Suppressor macrophage (primary cell): ENCODE measurements at places on chromosomes 5 and 9.

GRCh38 chr5:20145240-20145639 is 157.2 kb upstream of the CDH18 start:
- DNase-seq = no peak

- no peak for DNase-seq
Observed at GRCh38 chr5:108884736-108885135, 137.0 kb downstream of the FER start.

DNA sequence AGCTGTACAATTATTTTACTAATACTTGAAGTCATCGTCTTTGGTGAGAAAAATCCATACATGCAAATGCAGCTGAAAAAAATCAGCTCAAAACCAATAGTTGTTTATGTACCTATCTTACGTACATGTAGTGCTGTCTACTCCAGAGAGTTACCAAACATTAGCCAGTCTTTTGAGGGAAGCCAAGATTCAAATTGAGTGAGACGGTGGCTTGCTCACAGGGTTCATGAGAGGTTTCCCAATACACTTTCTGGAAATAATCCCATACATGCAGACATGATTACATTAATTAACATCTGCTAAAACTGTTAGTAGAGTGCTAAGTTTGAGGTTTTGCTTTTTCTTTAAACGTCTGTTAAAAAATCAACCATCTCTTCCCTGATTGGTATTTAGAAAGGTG is 2.3 kb downstream of the C9orf72 start:
- peak; percentile 56 for DNase-seq

DNA sequence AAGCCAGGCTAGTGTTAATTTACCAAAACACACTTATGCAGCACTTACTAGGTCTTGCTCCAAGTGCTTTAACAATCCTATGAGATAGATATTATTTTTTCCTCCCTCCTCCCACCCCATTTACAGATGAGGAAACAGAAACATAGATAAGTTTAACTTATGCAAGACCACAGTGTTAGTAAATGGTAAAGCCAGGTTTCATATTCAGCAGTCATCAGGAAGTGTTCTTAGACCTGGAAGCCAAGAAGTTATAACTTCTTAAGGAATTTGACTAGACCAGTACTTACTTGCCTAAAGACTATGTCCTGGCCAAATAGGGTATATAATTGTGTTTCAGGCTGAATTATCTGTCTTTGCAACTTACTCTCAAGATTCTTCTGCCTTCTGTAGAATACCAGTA is 15.9 kb downstream of the ABHD17B start:
- DNase-seq = peak; percentile 26

- no peak for DNase-seq
Observed at GRCh38 chr9:106717686-106718085, 145.3 kb upstream of the ZNF462 start.

GRCh38 chr9:109072821-109073435 is 46.8 kb downstream of the TMEM245 start:
- DNase-seq = no peak

- peak; percentile 95 for DNase-seq
Observed at GRCh38 chr9:35489313-35490154, at the start of gene RUSC2. Gene RUSC2 (plus strand): TSS chr9:35490111. CDS start chr9:35546522, 56,411 bp downstream.

DNA sequence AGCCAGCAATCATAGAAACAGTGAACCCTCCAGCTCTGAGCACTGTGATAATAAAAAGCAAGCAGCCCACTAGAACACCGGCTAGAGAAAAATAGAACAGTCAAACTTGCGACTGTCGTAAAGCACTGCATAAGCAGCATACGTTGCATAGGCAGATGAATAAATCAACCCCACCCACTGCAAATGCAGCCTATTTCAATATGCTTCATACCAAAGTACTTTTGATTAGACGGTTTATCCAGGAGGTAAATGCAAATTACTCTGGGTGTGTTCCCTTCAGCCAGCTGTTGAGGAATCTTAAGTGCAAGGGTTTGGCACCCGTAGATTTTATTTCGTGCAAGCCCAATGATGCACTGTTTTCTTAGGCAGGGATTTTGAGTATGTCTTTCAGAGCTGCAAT is 32.1 kb upstream of the ANKRD18A start:
- no peak for DNase-seq

- no peak for DNase-seq
Observed at GRCh38 chr5:93273176-93273575, 307.8 kb downstream of the NR2F1-AS1 start.

DNA sequence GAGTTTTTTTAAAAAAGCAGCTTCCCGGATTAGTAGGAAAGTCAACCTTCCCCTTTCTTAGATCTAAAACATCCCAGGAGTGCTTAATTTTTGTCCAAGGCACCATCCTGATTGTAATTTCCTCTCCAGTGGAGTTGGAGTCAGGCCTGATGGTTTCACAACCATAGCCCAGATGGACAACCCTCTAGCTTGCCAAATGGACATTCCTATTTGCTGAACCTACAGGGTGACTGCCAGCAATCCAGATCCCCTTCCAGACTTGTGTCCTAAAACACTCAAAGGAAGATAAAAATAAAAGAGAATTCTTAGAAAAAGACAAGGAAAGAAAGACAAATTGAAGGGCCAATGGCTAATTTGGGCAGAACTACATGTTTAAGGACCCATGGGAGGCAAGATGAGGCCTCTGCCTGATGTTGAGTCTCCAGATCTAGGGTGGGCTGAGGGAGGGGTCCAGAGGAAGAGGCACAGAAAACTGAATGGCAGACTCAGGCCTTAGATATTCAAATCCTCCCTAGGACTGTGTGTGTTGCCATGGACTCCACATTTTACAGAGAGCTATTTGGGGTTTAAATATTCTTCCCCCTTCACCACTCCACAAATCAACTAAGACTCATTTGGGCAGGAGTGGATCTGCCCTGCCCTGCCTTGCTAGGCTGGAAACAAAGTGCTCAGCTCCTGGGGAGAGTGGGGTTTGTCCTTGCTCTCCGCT is 38.5 kb upstream of the SLC44A1 start:
- DNase-seq = no peak

DNA sequence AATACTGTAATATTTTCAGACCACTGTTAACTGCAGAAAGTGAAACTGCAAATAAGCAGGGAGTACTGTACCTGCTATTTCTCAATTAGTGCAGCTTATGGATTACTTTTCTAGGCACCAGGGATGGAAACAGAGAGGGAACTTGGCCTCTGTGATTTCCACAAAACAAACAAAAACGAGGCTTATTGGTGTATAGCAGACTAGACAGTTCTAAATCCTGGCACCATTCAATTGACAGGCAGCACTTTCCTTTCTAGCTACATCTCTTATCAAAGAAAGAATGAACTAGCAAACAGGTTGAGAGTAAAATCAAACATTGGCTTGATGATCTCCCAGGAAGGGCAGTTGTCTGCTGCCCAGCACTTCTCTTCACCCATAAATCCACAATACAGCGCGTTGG is 16.0 kb upstream of the IL33 start:
- DNase-seq = no peak

- DNase-seq = no peak
Observed at GRCh38 chr5:123753937-123754891, 242.2 kb downstream of the CSNK1G3 start.

DNA sequence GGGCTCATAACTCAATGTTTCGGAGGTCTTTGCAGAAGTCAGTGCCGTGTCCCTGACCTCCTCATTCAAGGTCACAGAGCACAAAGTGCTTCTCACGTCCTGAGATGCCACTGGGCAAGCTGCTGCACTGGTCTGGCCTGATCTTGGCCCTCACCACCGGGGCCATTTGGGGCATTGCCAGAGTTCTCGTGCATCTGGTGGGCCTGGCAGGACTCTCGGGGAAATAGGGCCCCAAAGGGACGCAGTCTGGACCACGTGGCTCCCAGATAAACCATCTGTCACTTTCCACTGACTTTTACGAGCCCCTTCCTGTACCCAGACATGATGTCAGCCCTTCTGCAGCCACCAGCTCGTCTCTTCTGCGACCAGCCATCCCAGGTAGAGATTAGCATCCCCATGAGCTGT is 54.8 kb downstream of the HRH2 start:
- no peak for DNase-seq

DNA sequence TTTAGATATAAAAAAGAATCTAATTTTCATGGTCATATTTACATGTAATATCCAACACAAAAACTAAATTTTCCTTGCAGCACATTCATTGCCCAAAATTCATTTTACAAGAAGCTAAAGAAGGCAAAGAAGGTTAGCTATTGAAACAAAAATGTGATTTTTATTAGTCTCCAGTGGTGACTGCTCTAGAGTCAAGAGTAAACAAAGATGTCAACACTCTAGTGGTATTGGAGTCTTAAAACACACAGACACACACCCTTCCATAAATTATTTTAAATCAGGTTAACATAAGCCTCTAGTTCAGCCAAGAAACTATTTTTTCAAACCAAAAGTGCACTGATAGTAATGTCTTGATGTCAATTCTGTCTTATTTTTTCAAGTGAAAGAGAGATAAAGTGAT is 329.2 kb downstream of the ZNF608 start:
- no peak for DNase-seq

DNA sequence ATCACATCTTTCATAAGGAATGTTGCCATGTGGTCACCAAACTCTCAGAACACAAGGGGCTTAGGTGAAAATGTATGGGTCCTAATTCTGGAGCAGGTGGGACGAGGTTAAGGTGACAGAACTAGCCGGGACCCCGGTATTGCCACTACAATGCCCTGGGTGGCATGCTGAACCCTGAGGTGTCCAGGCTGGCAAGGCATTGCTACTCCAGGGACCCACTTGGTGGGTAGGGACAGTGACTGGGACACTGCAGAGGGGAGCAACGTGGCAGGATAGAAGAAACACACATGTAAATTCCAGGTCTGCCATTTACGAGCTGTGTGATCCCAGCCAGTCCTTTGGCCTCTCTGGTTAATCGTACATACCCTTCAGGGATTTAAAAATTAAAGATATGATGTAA is 206.9 kb upstream of the MVB12B start:
- DNase-seq = no peak

DNA sequence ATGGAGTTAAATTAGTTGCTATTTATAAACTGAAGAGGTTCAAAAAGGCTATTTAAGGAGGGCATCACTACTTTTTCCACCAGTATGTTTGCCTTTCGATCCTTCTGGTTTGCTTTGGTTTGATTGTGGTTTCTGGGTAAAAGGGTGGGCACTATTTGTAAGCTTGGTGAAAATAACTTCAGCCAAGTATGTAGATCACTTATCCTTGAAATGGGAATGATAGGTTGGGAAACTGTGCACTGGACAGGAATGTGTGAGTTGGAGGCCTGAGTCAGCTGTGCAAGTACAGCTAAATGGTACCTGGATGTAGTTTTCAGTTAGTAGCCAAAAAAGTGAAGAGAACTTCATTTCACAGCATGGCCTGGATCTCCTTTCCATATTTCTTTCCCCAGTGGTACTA is 466.2 kb downstream of the ENC1 start:
- no peak for DNase-seq

DNA sequence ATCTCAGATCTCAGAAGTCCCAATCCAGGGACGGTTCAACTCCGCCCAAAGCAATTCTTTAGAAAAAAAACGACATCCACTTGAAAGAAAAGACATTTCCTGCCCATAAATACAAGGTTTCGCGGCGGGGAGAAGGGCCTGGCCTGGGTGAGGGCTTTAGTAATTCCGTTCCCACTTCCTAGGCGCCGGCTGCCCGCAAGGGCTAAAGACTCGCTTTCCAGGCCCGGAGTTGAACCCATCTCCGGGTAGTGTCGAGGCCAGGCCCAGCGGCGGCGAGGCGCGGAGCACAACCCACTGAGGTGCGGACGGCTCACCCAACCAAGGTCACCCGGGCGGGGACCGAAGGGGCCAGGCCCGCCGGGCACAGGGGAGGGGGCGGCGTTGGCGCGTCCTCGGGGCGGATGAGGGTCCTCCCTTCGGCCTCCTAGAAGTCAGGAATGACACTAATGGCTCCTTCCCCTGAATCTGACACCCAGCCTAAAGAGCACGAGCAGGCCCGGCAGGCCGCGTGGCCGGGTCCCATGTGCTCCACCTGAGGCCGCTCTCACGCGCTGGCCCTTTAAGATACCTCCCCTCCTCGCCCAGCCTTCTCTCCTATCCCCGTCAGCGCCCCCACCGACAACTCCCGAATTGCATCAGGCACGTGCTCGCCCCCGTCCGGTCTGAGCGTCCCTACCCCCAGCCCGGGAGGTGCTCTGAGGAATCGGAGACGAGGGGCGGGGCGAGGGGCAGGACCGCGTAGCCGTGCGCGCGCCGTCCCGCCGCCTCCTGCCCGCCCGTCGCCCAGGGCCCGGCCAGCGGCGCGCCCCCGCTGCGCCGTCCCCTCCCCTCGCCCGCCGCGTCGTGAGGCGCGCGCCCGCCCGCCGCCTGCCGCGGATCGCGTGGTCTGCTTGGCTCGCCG is 467 bp upstream of the LARP1 start:
- peak; percentile 99 for DNase-seq

- no peak for DNase-seq
Observed at GRCh38 chr5:76771705-76772405, 47.0 kb upstream of the F2RL1 start.

GRCh38 chr5:133245191-133246052 is 193.6 kb downstream of the HSPA4 start:
- no peak for DNase-seq

DNA sequence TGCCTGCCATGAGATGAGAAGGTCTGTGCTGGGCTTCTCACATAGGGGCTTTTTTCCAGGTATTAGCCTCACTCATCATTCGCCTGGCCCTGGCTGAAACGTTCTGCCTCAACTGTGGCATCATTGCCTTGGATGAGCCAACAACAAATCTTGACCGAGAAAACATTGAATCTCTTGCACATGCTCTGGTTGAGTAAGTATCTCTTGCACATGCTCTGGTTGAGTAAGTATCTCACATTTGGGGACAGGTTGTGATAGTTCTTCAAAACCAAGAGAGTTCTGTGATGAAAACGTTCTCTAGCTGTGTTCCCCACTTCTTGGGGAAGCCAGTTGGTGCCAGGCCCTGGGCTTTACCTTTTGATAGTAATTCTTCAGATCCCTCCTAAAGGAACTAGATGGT is 17.4 kb upstream of the IL13 start:
- no peak for DNase-seq

- peak; percentile 41 for DNase-seq
Observed at GRCh38 chr9:129550199-129550839, 70.6 kb downstream of the C9orf50 start.

- DNase-seq = peak; percentile 10
Observed at GRCh38 chr5:161851691-161852299, 3.9 kb downstream of the GABRA1 start.

- no peak for DNase-seq
Observed at GRCh38 chr9:14304259-14304658, 9.7 kb downstream of the NFIB start.

DNA sequence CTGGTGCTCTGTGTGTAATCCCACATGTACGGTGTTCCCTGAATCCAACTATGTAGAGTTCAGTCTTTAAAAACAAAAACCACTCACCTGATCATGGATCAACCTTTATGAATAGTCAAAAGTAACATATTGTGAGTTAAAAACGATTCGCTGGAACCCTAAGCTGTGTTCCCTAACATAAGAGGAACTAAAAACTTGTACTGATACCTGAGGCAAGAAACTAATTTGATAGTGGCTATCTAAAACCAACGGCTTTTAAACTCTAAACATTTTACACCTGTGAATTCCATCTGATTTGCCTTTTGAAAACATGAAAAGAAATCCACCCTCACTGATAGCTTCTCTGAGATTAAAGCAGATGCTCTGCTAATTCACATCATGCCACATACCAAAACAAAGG is 101.5 kb downstream of the DEPDC1B start:
- DNase-seq = no peak

GRCh38 chr5:151495320-151495719 is 47.9 kb downstream of the SLC36A1 start:
- DNase-seq = peak; percentile 54

- no peak for DNase-seq
Observed at GRCh38 chr5:138029501-138029900, 3.4 kb downstream of the FAM13B start.
